ENCODE measurements at places on chromosomes 12 and 14. TPM values are rescaled to one million over a fixed set of nuclear protein-coding genes. Genes with fewer than 3 reads are reported as not detected.

DNA sequence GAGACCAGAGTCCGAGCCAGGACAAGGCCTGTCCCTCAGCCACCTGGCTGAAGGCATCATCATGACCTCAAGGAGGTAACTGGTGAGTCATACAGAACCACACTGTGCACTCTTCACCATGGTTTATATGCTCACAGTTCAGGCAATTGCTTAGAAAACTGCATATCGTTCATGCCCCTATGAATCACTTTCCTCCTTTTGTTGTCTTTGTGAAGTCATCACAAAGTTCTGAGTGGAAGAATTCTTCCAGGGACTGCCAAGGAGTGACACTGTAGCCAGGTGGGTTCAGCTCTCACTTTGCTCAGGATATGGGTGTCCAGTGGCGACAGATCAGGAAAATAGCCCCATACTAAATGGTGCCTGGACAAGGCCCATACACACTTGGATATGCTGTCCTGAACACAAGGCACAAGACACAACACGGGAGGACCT, 92.5 kb downstream of the DPF3 start:
- no peak for DNase-seq

The C12orf50 gene
- 0.10 TPM for total RNA-seq

The FANCM gene
- 11.1 TPM for total RNA-seq

DNA sequence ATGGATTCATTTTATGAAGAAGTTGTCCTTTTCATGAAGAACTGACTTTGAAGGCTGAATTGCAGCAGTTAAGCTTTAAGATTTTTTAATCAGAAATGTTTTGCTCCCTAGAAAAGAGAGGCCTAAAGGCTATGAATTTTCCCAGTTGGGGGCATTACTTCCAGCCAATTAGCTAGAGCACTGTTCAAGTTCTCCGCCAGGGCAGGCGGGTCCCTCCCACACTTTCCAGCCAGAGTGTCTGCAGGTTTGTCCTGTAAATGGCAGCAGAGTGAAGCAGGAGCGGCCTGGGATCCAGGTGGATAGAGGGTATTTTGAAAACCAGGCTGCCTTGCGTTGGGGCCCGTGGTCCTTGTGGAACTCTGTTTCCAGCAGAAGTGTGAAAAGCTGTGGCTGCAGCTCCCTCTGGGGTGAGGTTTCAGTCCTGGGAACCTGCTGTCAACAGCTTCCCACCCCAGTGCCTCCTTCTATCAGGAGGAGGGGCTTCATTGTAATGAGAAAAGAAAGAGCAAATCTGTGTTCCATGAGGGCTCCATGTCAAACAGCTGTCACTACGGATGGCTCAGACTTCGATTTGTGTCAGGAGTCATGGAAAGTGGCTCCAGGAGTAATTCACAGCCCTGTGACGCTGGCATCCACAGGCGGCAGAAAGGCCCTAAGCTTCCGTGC, 210.7 kb upstream of the TMEM132C start:
- DNase-seq = no peak

The ACOT4 gene
- total RNA-seq = 1.3 TPM

GRCh38 chr12:67647181-67647798, 1.3 kb upstream of the DYRK2 start:
- peak; percentile 12 for DNase-seq

The TAC3 gene
- 5.3 TPM for total RNA-seq

GRCh38 chr12:18719922-18720510, 17.8 kb downstream of the PLCZ1 start:
- no peak for DNase-seq

- no peak for DNase-seq
Measured at GRCh38 chr12:74906224-74906623, 303.4 kb downstream of the KCNC2 start.

The HVCN1 gene
- total RNA-seq = 4.2 TPM

The GPR68 gene
- total RNA-seq = 0.87 TPM

The SLC38A4 gene
- 9.4 TPM for total RNA-seq

- DNase-seq = no peak
Measured at GRCh38 chr14:89349171-89350008, 67.6 kb downstream of the FOXN3 start.

The GPR135 gene
- 3.0 TPM for total RNA-seq

The TMEM52B gene
- total RNA-seq = not detected

GRCh38 chr12:50859621-50860310, 17.0 kb downstream of the TMPRSS12 start:
- DNase-seq = no peak

DNA sequence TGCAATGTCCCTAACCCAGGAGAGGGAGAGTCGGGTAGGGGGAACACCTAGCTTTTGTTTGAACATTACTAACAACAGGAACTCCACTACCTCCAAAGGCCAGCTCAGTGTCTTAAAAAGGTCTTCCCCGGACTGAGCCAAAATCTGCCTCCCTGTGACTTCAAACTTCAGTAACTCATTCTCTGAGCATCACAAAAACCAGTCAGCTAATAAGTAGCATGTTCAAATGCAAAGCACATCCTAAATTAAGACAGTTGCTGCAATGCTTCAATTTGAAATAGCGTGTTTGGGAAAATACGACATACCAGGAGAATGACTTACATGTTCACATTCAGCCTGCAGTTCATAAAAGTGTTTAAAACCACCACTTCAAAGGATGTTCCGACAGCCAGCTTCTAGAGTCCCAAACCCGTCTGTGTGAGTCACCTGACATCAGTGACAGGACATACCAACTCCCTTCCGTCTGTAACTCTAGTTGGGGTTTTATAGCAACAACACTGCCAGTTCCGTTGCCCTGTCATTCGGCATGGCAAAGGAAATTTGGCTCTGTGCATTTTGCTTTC, 13.0 kb downstream of the ZFP36L1 start:
- DNase-seq = no peak

The PRR4 gene
- total RNA-seq = 8.7 TPM

- DNase-seq = no peak
Measured at GRCh38 chr12:89098441-89099112, 253.7 kb downstream of the DUSP6 start.

DNA sequence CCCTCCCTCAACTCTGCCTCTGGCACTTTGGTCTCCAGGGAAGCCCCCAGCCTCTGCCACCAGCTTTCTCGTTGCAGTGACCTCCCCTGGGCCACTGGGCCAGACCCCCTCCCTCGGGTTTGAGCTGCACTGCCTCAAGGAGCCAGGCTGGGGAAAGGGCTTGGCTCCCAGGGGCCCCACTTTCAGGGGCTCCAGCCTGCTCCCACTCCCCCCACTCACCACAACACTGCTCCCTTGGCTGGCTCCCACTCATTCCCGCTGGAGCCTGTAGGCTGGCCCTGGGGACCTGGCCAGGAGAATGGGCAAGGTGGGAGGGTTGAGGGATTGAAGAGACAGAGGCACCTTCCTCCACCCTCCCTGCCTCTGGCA, 19.3 kb upstream of the KIF26A start:
- no peak for DNase-seq

DNA sequence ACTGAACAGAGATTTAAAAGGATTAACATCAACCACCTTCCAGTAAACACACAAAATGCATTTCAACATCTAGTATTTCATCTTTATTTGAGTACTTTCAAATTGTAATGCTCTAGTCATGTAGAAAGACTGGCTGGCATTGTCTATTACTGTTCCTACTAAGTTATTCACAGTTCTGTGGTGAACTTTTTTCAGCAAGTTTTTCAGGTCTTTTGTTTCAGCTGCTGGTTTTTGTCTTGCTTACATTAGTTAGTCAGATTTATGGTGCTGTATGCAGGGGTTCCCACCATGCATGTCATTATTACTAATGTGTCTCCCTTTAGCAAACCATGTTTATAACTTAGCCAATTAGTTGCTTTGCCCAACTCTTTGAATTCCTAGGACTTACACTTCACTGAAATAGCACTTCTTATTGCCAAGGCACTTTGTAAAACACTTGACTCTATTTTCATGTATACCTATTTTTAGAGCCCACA, 253.4 kb upstream of the KITLG start:
- no peak for DNase-seq

GRCh38 chr12:121905746-121906145, 12.6 kb upstream of the CFAP251 start:
- no peak for DNase-seq

The GPD1 gene
- total RNA-seq = 2.1 TPM

- DNase-seq = no peak
Measured at GRCh38 chr14:94632305-94632590, 20.1 kb downstream of the SERPINA3 start.

The OVCH1 gene
- 0.65 TPM for total RNA-seq

DNA sequence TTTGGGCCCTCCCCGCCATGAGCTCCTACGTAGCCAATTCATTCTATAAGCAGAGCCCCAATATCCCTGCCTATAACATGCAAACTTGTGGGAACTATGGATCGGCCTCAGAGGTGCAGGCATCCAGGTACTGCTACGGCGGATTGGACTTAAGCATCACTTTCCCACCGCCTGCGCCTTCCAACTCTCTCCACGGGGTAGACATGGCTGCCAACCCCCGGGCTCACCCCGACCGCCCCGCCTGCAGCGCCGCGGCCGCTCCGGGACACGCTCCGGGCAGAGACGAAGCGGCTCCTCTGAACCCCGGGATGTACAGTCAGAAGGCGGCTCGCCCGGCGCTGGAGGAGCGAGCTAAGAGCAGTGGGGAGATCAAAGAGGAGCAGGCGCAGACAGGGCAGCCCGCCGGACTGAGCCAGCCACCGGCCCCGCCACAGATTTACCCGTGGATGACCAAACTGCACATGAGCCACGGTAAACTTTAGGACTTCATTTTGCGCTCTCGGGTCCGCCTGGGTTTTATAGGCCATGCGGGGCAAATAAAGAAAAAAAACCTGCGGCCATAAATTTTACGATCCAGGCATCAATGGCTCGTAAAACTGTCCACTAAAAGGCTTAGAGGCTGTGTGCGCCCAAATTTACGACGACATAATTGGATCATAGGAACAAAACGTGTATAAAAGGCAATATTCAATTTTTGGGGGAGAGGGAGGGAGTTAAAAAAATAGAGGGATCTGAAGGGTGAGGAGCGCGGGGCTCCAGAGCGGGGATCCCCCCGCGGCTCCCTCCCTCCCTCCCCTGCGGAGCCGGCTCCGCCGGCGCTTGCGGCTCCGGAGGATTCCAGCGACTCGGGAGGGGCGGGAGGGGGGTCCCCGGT, 493 bp downstream of the HOXC5 start:
- no peak for DNase-seq

DNA sequence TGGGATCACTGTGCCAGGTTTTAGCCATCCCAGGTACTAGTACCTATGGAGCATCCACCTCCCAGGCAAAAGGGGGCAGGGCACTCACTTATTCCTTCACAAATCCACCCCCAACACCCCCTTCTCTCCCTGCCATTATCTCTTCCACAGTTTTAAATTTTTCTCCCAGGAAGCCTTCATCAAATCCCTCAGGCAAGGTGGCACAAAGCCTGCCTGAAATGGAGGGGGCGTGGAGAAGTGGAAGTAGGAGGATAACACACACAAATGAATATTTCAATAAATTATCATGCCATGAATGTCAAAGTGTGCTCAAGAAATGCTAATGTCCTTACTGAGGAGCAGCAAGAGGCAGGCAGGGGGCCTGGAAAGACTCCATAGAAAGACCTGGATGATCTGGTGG, 4.7 kb upstream of the CHST11 start:
- no peak for DNase-seq

The KRT78 gene
- not detected for total RNA-seq

- DNase-seq = no peak
Measured at GRCh38 chr12:3044141-3044630, 33.0 kb upstream of the TSPAN9 start.

The SERPINA1 gene
- 431 TPM for total RNA-seq

- no peak for DNase-seq
Measured at GRCh38 chr12:114439261-114439683, 33.3 kb upstream of the TBX5 start.

GRCh38 chr14:61438860-61439765, 117.7 kb downstream of the PRKCH start:
- no peak for DNase-seq

- no peak for DNase-seq
Measured at GRCh38 chr14:35362911-35363374, 41.6 kb downstream of the NFKBIA start.

DNA sequence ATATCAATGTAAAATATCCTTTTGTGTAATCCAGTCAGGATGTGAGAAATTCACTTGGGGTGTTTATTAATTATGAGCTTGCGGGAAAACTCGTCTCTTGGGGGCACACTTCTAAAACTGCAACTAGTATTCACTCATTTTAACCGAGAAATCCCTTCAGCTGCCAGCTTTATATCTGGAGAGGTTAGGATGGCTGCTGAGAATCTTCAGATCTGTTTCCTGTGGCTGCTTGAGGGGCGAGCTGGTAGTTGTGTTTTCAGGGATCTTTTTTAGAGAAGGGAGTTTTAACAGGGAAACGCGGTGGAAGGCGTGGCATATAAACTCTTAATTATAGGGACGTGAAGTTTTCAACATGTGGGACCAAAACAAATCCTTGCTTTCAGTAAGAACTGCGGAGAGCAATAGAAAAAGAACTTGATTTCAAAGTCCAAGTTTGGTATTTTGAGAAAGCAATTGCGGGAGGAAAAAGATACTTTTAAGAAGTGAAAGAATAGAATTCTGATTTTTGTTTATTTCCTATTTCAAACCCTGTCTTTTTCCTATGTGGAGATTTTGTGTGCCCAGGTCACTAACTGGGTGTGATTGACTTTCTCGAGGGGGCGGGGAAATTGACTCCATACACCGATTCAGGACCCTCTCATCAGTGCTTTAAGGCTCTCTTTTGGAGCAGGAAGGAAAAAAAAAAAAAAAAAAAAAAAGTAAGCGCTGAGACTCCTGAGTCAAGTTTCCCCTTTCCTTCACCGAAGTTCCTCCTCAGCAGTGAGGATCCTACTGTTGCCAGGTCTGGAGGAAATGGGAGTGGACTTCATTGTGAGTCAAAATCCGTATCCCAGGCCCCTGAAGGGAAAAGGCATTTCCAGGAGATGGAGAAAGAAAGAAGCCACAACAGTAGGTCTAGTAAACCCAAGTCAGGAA, 1.1 kb downstream of the PPFIBP1 start:
- DNase-seq = no peak

DNA sequence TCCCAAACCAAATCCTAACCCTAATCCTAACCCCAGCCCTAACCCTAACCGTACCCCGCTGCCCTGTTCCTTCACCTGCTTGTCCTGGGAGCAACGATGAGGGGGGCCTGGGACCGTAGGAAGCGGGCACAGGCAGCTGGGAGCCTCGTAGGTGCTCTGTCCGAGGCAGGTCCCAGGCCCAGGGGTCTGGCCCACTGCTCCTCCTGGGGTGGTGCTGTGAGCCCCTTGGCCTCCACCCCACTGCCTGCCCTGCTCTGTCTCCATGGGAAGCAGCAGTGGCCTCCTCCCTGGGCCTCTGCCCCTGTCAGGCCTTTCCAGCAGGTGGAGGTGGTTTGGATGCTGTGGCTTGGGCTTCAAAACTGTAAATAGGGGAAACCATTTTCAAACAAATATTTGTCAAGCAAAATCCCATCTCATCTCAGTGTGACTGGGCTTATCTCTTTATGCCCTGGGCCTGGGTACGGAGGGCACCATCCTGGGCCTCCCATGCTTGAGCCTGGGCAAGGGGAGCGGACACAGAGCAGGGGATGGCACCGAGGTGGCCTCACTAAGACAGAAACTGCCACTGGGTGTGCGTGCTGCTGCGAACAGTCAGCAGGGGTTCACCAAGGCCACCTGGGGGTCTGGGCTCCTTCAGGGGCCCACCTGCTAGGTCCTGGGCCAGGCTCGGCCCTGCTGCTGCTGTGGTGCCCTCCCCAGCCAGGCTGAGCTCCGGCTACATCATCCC, 3.7 kb upstream of the BEGAIN start:
- DNase-seq = no peak
